ENCODE measurements at places on chromosomes 12 and 14.

- no peak for DNase-seq
These were observed 296.2 kb upstream of the PPFIA2 start for GRCh38 chr12:82055391-82055790.

DNA sequence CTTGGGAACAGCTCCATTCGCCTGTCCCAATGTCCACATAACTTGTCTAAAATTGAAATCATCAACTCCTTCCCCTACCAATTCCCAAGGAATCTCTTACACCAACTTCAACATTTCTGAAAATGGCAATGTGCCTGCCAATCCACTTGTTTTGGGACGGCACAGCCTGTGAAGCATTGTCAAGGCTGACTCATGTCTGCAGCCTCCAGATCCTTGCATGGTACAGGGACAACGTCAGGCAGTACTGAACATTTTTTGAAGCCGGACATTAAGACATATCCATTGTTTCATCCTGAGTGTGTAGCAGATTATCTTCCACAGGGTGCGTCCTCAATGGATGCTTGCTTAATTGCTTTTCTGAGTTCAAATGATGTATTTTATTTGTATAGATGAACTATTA, 794.1 kb downstream of the BCL11B start:
- DNase-seq: no peak

- no peak for DNase-seq
These were observed 59.8 kb upstream of the BCL11B start for GRCh38 chr14:99331811-99332210.

DNA sequence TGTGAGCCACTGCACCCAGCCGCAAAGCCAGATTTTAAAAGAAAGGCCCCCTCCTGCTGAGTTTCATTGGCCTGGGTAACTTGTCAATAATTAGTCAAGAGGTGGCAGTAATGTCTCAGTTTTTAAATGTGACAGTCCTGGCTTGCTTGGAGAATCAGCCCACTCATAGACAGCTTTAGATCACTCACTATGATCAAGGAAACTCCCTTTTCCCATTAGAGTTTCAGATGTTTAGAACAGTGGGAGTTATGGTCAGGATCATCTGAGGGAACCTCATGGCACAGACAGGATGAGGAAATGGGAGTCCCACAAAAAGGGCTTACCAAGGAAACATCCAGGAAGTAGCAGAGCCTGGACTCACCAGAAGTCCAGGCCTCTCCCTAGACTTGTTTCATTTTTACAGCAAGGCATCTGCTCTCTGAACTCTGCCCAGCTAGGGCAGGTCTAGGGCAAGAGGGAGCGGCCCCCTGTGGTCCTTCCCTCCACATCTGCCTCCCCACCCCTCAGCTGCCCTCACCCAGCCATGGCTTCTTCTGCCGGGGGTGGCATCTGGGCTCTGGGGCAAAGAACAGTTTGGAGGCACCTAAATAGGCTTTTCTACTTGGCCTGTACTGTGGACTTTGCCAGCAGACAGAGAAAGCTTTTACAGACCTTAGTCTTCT, 11.2 kb downstream of the BCL2L14 start:
- no peak for DNase-seq

DNA sequence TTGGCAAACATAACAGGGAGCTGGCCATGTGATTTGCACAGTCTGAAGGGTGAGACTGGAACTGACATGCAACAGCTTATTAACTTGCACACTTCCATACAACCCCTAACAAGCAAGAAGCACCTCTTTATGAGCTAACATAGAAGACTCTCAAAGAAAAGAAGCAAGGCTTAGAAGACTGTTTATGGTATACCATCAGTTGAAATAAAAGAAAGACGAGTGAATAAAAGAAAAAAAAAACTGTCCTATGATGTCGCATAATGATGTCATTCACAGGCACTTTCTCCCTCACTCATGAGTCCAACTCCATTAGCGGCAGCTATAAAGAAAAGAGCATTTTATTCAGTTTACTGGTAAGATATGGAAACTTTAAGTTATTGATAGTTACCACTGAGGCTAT, 3.3 kb upstream of the MDM1 start:
- DNase-seq: no peak

- DNase-seq: no peak
These were observed 25.6 kb upstream of the CABP1 start for GRCh38 chr12:120614848-120615247.

DNA sequence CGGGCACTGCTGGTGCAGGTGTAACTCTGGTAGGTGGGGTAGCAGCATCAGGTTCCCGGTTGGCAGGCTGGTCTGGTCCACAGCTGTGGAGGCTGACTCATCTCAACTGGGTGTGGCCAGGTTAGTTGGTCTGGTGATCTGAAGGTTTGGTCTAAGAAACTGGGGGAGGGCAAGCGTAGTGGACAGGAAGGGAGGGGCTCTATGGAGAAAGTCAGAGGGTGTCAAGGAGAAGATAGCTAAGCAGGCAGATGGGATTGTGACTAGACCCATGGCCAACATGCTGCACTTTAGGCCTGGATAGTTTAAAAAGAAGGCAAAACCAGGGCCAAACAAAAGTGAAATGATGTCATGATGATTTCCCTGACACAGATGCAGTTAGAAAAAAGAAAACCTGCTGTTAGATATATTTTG, 7.9 kb downstream of the TRIM9 start:
- no peak for DNase-seq

- no peak for DNase-seq
These were observed 7.9 kb downstream of the ACADS start for GRCh38 chr12:120733574-120733973.

GRCh38 chr14:68145036-68145435, 325.5 kb downstream of the RAD51B start:
- DNase-seq: no peak

GRCh38 chr12:2853626-2854025, 3.2 kb downstream of the TEX52 start:
- DNase-seq: no peak

- no peak for DNase-seq
These were observed 26.2 kb downstream of the RASAL1 start for GRCh38 chr12:113109360-113109759.

DNA sequence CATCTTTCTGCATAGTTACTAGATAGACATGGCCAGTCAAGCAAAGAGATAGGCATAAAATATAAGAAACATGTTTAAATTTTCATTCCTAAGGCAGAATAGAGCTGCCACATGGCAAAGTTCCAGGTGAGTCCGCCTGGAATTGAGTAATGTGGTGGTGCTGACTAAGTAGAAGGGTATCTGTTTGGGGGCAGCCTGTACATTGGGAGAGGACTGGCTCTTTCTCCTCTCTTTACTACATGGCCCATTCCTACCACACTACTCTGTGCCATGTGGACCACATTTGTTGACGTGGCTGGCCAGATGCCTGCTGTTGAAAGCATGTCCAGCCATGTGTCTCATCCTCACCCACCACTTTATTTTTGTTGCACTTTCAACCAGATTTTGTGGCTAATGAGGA, 354.0 kb downstream of the ETNK1 start:
- no peak for DNase-seq

DNA sequence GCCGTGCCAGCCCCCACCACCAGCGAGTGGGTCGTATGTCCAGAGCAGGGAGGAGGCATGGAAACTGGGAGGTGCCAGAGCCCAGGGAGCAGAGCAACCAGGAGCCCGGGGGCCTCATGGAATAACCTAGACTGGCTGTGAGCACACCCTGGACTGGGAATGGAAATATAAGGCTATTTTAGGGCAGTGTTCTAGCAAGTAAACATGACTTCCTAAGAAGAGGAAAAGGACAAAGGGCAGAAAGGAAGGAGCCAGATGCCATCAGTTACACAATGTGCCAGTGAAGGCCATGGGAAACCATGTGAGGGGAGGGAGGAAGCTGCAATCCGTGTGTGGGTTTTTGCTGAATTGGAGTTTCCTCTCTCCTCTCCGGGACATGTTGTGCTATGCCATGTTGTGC, 18.7 kb upstream of the CPM start:
- DNase-seq: no peak

DNA sequence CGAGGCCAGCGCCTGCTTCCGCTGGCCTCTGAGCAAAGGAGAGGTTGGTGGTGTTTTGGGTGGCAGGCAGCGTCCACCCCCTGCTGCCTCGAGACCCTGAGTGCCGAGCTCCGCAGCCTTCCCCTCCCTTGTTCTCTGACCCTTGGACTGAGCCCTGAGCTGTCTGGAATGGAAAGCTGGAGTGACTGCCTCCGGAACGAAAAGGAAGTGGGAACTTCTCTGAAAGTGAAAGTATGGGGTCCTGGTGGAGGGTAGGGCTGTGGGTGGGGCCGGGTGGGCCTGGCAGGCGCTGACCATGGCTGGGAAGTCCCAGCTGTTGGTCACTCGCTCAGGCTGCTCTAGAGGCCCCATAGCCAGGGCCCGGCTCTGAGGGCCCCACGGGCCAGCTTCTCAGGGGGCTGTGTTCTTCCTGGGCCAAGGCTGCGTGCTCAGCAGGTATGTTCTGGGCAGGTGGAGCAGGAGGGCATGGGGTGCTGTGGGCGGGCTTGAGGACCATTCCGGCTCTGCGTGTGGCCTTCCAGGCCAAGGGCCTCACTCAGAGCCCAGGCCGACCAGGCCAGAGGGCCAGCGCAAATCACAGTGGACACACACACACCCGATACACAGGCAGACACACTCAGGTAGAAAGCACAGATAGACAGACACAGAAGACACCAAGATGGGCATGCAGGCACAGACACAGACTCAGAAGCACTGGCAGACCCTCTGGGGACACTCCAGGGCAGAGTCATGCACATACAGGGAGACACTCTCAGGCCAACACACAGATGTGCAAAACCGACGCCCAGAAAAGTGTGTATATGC, at the start of gene EXOC3L4:
Gene EXOC3L4 (plus strand): TSS at position 320 of the 804 bp plus-strand sequence. CDS start 5,495 bp downstream, outside the sequence.
- DNase-seq: no peak

DNA sequence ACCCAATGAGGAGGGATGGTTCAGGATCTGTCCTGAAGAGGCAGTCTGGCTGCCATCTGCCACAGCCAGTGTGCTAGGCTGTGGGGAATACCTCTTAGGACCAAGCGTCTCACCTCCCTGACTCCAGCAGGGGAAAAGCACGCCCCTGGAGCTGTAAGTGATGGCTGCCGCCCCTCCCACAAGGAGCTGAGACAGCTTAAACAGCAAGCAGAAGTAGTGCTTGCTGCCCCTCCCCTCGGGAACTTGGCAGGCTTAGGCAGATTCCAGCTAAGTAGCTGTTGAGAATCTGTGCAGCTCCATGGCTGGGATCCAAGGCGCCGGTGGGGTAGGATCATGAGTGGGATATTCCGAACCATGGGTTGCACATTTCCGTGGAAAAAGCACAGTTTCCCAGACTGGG, 360.4 kb upstream of the MDGA2 start:
- no peak for DNase-seq

GRCh38 chr12:65673156-65673690, 151.1 kb upstream of the HMGA2 start:
- DNase-seq: no peak
